ENCODE measurements at places on chromosomes 2 and 18.

DNA sequence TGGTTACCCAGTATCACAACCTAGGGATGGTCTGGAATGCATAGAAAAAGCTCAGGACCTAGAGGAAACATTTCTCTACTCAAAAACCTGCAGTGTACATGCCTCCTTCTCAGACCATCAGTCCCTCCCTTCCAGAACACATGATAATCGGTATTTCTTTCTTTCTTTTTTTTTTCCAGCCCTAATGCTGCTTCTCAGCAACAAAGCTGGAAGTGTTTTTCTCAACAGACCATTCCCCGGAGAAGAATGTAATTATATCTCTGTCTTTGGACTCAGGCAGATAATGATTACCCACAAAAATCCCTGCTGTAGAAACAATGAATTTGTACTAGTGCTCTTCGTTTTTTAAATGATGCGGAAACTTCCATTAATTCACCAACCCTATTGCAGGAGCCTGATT is 44.1 kb upstream of the NDUFV2 start:
- no peak for DNase-seq

DNA sequence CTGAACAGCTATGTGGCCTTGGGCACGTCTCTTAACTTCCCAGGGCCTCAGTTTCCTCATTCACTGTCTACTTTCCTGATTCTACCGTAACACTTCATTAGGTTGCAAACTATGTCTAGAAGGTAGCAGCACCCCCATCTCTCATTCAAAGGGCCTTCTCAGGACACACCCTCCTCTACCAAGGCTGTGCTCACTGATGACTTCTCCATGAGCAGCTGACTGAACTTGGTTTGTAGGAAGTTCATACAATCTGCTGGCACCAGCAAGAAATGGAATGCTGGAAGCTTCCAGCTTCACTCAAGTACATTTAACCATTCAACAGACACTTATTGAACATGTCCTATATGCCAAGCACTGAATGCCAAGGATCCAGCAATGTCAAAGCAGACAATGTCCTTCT is 250.8 kb upstream of the CTAGE1 start:
- DNase-seq: no peak

DNA sequence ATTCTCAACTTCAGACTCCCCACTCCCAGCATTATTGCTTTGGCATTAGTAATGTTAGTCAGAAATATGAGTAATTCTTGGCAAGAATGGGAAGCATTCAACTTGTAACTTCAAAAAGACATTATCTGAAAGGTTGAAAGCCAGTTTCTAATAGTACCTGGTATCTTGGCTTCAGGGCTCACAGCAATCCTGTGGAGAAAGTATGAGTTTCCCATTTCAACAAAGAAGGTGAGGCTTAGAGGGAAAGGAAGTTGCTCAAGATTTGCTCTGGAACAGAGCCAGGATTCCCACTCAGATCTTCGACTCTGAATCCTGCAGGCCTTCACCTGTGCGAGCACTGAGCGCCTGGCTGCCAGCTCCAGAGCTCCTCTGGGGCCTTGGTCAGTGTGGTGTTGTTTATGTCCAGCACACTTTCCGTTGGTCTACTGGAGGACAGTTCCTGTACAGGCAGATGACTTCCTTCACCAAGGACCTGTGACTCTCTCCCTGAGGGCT is 136.1 kb downstream of the MCFD2 start:
- DNase-seq: no peak

GRCh38 chr2:160590664-160591063 is 97.1 kb upstream of the RBMS1 start:
- no peak for DNase-seq

DNA sequence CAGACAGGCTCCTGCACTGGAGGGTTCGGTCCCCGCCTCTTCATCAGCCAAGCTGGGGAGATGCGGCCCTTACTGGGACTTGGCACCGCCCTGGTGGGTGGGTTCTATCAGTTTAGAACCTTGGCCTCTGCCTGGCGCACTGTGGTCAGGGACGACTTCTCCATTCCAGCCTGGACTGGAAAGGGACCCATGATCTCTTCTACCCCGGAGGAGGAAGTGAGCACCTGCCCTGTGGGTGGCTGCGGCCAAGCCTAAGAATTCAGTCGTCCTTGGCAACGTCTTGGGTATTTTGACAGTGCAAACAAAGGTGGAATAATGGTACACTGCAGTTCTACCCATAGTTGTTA is 106.9 kb upstream of the CD302 start:
- no peak for DNase-seq

GRCh38 chr2:48199070-48199469 is 292.8 kb upstream of the FBXO11 start:
- no peak for DNase-seq

DNA sequence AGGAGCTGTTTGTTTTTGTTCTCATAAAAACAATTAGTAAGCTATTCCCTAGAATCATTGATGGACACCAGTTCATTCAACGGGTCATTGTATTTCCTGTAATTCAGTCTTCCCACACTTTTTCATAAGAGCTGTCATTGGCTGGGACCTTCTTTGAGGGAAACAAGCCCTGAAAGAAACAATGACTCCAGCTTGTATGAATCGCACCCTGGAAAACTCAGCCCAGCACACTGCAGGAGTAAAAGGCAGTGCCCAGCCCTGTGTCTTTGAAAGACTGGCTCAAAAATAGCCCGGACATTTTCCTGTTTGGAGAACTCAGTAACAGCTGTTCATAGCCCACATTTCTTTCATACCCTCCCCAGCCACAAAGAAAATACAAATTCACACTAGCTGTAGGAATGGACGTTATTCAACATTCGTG is 81.5 kb downstream of the NCKAP5 start:
- no peak for DNase-seq

DNA sequence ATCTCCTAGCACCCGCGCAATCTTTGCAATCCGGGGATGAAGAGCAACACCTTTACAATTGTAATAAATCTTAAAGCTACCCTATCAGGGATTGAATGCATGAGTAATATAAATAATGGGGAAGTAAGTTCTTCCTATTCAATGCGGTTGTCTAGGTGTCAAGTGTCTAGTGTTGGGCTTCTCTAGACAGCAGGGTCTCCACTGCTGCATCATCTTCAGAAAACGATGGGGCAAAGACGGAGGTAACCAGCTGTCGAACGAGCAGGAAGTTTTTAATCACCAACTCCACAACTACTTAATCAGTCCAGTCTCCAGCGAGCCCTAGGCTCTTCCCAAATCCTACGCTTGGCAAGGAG is 573 bp downstream of the STAM2 start:
- no peak for DNase-seq

Measured in NCI-H446 (cell line).